ENCODE measurements at places on chromosomes 6 and 20.

DNA sequence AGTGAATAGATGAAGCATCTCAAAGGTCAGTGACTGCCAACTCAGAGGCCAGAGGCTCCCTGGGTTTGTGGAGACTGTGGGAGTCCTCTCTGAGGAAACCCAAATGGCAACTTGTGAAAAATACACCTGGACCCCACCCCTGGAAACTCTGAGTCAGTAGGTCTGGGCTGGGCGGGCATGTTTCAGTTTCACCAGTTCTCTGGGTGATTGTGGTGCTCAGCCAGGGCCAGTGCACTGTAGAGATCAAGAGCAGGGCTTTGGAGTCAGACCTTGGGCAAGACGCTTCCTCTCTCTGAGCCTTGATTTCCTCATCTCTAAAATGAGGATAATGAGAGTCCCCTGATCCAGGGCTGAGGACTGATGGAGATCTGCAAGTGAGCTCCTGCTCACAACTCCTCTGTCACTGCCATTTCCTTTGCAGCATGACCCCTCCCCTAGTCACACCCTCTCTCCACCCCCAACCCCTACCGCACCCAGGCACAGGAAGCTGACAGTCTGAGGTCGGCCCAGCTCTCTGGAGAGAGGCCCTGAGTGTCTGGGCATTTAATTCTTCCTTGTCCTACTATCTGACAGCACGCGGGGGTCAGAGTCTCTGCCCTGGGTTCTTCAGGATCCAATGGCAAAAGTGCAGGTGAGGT, 5.1 kb downstream of the DEF6 start:
- peak; percentile 88 for DNase-seq

- DNase-seq, result peak; percentile 5
Observed at GRCh38 chr6:12851123-12851695, 134.6 kb downstream of the PHACTR1 start.

DNA sequence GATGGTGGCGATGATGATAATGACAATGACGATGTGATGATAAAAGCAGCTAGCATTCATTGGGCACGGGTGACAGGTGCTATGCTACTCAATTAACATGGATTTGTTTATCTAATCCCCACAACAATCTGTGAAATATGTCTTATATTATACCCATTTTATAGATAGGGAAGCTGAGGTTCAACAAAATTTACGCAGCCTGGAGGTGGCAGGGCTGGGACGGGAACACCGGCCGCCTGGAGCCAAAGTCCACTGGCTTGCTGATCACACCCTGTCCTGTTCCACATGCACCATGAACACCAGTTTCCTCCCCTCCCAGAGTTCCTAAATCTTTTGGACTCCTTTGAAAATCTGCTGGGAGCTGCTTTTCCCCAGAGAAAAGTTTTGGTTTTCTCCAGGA, 23.0 kb downstream of the RIMS4 start:
- DNase-seq, result no peak

DNA sequence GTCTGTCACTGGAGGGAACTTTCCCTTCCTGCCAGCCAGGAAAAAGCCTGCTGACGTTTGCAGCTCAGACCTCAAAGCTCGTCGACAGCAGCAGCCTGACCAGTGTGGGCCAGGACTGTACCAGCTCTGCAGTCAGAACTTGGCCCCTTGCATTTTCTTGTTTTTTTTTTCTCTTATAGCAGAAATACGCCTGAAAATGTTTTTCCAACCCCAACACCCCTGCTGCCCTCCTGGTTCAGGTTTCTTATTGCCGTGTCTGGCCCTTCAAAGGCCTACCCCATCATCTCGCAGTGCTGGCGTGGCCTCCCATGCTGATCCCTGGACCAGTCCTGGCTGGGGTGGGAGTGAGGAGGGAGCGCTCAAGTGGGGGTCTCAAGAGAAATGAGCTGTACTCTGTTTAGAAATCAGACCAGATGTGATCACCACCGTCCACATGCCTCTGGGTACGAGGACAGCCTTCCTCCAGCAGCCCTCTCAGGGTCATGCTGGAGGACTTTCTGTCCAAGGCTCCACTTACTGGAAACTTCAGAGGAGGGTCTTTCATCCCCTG, 169.0 kb downstream of the FOXC1 start:
- no peak for DNase-seq

- no peak for DNase-seq
Observed at GRCh38 chr20:31869673-31869941, 720 bp downstream of the DUSP15 start.

DNA sequence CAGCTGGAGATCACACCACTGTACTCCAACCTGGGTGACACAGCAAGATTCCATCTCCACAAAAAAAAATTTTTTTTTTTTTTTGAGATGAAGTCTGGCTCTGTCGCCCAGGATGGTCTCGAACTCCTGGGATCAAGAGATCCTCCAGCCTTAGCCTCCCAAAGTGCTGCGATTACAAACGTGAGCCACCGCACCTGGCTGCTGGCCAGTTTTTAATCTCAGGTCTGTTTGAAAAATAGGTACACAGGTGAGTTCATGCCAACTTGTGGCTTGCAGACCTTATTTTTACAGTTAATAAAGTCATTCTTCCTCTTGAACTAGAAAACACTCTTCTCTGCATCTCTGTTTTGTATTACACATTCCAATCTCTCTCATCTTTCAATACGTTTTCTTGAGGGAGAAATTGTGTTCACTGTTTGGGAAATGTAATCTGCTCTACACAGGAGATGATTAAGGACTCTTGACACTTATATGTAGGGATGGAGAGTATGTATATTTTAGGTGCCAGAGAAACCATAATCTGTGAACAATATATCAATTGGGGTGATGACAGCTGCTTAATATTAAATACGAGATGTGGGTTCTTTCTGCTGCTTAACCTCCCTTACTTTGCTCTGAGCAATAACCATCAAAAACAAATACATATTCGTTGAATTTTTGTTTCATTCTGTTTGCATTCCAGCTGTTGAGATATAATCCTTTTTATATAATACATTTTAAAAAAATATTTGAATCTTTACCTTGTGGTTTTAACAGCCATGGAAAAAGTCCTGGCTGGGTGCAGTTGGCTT, 17.7 kb upstream of the RIPOR3 start:
- no peak for DNase-seq

DNA sequence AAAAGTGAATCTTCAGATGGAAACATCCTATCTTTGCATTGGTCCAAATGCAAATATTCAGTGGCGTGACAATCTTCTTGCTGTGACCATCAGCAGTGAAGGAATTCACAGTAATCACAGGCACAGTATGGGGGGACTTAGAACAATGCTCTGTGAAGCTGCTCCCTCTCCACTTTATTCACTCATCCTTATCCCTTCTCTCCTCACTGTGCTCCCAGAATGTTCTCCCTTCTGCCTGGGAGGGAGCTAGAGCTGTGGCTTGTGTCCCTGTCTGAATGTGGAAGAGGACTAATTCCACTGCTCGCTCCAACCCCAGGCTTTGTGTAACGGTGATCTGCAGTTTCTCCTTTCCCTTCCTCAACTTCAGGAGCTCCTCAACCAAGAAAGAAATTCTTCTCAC, 243.7 kb downstream of the ALDH8A1 start:
- DNase-seq, result no peak

- DNase-seq, result no peak
Observed at GRCh38 chr6:169454204-169454871, 200.7 kb upstream of the THBS2 start.

- DNase-seq, result peak; percentile 66
Observed at GRCh38 chr6:18328540-18328939, 58.6 kb upstream of the RNF144B start.

GRCh38 chr6:41935193-41935574, 6.4 kb downstream of the CCND3 start:
- no peak for DNase-seq

DNA sequence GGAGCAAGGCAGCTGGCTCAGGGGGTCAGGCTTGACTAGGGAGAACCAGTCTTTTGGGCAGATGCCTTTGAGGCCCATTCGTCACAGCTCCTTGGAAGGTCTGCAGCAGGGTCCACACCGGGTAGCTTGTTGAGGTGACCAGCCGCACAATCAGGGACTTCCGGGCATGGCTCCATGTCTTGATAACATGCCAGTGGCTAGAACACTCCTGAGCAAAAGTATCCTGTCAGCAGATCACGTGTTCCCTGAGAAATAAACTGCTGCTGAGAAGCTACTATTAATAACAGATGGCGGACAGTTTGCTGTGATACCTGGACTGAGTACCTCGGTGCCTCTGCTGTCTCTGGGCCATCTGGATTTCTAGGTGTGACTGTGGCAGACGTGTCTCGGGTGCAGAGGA, 235.9 kb downstream of the PRKN start:
- no peak for DNase-seq

DNA sequence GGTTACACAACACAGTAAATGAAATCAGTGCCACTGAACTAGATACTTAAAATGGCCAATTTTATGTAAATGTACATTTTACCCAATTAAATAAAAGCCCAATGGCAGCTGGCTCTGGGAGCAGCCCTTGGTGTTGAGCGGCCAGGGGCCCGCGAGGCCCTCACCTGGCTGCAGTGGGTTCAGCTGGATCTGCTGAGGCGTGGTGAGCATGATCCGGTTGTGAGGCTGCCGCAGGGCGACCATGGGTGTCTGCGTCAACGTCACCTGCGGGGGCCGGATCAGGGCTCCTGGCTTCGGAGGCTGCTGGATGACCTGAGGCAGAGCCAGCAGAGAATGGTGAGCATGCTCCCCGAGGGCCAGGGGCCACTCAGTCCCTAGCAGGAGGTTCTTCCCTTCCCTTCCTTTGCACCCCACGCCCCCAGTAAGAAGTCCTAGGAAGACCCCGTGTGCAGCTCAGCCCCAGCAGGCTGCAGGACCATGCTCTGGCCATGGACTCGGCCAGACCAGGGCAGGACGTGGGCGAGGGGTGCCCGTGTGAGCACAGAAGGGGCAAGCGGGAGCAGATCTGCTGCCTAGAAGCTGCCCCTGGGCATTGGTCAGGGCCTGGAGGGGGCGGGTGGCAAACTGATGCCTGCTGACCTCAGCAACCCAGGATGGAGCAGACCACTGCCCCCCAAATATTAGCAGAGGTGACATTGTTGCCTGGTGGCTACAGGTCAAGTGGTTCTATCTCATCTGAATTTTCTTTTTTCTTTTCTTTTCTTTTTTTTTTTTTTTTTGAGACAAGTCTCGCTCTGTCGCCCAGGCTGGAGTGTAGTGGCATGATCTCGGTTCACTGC, 61.9 kb downstream of the TAF4 start:
- no peak for DNase-seq

- no peak for DNase-seq
Observed at GRCh38 chr6:3250231-3250675, 8.5 kb upstream of the PSMG4 start.

DNA sequence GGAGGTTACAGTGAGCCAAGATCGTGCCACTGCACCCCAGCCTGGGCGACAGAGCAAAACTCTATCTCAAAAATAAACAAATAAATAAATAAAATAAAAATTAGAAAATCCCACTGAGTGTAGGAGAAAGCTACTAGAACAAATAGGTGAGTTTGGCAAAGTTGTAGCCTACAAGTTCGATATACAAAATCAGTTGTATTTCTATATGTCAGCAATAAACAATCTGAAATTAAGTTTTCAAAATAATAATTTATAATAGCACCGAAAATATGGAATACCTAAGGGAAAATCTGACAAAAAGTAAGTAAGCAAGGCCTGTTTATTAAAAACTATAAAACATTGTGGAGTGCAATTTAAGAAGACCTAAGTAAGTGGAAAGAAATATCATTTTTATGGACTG, 5.1 kb upstream of the DEFB118 start:
- no peak for DNase-seq

DNA sequence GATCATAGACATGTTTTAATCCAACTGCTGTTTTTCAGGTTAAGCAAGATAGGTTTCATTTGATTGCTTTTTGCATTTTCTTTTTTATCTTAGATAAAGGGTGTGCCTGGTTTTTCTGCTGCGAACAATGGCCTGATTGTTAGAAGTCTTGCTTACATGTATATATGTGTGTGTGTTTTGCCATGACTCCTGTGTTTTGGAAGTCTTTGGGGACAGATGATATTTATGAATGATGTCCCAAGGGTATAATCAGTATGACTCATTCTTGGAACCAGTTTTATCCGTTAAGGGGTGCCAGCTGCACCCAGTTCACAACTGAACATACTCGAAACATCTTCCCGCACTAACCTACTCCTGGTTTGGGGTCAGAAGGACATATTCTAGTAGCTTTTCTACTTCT, 230.1 kb upstream of the SUPT3H start:
- DNase-seq, result no peak

- DNase-seq, result no peak
Observed at GRCh38 chr6:130708338-130708737, 118.9 kb upstream of the SMLR1 start.

DNA sequence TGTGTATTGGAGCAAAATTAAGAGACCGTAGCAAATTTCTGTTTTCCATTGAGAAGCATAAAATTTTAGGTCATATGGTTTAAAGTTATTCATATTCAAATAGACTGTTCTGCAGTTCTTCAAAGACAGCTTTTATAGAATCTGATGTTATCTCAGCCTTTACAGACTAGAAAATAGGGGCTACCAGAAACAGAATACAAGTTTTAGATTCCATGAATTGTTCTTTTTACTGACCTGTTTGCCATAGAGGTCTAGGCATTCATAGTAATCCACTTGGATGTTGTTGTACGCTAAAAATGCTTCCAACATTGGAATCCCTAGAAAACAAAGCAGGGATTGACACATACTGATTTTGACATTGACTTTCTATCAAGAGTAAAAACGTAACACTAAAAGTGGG, 47.3 kb upstream of the BTBD3 start:
- DNase-seq, result no peak

GRCh38 chr20:52975803-52976531, 3.8 kb downstream of the TSHZ2 start:
- DNase-seq, result no peak

DNA sequence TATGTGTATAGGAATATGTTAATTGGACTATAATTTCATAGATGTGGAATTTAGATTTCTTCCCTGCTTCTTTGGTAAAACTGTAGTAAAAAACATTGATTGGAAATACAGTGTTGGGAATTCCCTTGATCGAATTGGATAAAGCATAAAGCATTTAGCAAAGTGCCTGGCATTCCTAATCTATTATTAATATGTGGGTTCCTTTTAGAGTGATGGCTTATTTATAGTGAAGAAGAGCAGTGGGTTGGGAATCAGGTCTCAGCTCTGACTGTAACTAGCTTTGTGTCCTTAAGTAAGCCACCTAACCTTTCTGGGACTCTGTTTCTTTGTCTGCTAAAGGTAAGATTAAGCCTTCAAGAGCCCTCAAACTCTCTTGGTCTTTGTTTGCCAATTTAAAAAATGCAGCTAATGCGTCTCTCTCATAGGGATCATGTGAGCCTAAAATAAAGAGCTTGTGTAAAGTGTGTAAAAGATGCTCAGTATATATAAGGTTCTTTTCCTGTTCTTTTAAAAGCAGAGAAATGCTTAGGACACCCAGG, 53.3 kb downstream of the KCNS1 start:
- no peak for DNase-seq

GRCh38 chr20:62993856-62994494, 12.8 kb downstream of the BHLHE23 start:
- DNase-seq, result no peak

DNA sequence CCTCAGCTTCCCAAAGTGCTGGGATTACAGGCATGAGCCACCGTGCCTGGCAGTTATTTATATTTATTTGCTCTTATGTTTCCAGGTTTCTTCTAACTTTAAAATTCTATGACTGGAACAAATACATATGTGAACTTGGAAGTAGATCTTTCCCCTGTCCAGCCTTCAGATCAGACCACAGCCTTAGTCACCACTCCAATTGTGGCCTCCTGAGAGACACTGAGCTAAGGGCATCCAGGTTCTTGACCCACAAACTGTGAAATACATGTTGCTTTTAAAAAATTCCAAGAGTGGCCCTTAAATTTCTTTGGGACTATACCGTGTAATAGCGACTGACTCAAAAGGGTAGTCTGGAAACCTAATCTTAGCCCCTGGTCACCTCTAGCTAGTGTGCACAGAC, 1.5 kb upstream of the ADGRG6 start:
- DNase-seq, result no peak

GRCh38 chr6:89590133-89590532, 48.4 kb downstream of the LYRM2 start:
- no peak for DNase-seq
